Pancreas (tissue), 10 donors: ENCODE measurements at places on chromosomes 16 and 17. TPM values are rescaled to one million over a fixed set of nuclear protein-coding genes. Genes with fewer than 3 reads are reported as not detected.

DNA sequence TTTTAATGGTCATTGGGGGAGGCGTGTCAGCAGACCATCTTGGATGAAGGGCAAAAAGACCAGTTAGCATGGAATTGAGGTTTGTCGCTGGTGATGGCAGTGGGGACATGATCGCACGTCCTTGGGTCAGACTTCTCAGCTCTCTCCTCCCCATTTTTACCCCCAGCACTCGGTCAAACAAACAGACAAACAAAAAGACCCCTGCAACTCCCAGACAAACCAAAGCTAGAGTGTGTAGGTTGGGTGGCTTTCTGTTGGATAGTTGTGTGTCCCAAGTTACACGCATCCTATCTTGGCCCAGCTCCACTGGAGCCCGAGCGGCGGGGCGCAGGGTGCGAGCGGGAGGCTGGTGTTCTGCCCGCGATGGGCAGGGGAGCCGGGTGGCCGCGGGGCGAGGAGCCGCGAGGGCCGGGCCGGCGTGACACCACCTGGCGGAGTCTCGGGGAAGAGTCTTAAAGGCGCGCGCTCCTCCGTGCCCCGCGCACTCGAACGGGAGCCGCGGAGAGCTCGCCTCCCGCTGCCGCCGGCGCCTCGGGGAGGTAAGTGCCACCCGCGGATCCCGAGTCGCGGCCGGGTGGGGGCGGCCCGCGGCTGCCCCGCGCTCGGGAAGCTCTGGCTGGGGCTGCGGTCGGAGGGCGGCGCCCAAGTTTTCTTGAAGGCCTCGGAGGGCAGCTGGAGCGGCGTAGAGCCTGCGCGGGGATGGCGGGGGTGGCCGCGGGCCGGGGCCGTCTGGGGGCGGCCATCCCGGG lies 18.5 kb upstream of the NTN1 start:
- peak overlapping the region; percentile 42 for H3K4me3 ChIP-seq
- no peak for DNase-seq
- no peak overlapping the region for H3K27ac ChIP-seq
- H3K4me1 ChIP-seq = peaks cover 4% of the 10 kb centered on the region

DNA sequence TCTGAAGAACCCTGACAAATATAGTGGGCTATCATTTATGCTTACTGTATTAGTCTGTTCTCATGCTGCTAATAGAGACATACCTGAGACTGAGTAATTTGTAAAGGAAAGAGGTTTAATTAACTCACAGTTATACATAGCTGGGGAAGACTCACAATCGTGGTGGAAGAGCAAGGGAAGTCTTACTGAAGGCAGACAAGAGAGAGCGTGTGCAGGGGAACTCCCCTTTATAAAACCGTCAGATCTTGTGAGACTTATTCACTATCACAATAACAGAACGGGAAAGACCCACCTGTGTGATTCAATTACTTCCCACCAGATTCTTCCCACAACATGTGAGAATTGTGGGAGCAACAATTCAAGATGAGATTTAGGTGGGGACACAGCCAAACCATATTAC lies 526.8 kb upstream of the GOT2 start:
- no peak overlapping the region for H3K27ac ChIP-seq
- H3K27me3 ChIP-seq = no peaks in the 10 kb centered on the region
- no peaks in the 10 kb centered on the region for H3K36me3 ChIP-seq
- no peak overlapping the region for H3K4me3 ChIP-seq

DNA sequence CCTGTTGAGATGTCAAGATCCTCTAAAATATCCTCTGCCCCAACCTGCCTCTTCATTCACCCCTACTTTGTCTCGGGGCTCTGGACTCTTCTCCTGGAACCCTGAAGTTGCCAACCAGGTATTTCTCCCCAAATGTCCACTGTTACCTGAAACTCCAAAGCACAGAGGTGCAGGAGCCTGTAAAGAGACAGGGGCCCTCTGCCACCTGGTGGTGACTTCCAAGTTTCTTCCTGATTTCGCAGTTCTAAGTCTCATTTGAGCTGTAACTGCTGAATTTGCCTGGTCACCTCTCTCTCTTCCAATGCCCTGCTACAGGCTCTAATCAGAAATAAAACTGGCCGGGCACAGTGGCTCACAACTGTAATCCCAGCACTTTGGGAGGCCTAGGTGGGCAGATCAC lies 77.1 kb upstream of the RCVRN start:
- H3K4me3 ChIP-seq = no peak overlapping the region
- no peaks in the 10 kb centered on the region for H3K27me3 ChIP-seq
- no peak overlapping the region for H3K27ac ChIP-seq
- DNase-seq = no peak

DNA sequence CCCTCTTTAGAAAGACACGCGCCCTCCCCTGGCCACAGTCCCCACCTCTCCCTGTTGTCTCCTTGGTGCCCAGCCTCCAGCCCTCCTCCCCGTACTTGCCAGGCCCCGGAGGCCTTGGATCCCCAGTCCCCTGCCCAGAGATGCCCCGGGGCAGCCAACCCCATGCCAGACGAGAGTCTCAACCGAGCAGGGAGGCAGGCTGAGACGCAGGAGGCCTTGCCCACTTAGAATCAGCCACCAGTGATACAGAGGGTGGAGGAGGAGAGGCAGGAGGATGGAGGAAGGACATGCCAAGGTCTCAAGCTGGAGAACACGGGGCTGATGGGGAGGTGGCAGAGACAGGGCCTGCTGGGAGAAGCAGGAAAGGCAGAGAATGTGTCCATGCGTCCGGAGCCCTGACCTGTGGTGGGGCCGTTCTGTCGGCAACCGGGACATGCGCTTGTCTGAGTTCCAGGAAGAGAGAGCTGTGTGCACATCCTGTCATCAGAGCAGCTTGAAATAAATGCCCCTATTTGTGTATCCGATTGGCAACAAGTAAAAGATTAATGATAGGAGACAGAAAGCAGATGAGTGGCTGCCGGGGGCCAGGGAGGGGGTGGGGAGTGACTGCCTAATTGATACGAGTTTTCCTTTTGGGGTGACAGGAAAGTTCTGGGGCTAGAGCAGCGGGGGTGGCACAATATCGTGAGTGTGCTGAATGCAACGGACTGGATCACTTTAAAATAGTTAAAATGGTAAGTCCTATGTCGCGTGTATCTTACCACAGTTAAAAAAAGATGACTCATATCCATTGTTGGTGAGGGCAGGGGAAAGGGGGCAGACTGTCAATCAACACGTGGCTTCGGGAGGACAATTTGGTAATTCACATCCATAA lies 44.7 kb upstream of the MEAK7 start:
- H3K27me3 ChIP-seq = no peaks in the 10 kb centered on the region
- no peak overlapping the region for H3K4me3 ChIP-seq
- no peaks in the 10 kb centered on the region for H3K36me3 ChIP-seq
- no peaks in the 10 kb centered on the region for H3K4me1 ChIP-seq
- no peak overlapping the region for H3K27ac ChIP-seq

GRCh38 chr16:66677836-66678235 lies 18.7 kb downstream of the CMTM4 start:
- H3K4me3 ChIP-seq = no peak overlapping the region
- no peak overlapping the region for H3K27ac ChIP-seq
- no peaks in the 10 kb centered on the region for H3K36me3 ChIP-seq
- no peaks in the 10 kb centered on the region for H3K4me1 ChIP-seq

GRCh38 chr17:82330322-82331239 lies 3.0 kb downstream of the SECTM1 start:
- peaks cover 20% of the 10 kb centered on the region for H3K4me1 ChIP-seq
- H3K36me3 ChIP-seq = no peaks in the 10 kb centered on the region
- no peak for DNase-seq
- H3K4me3 ChIP-seq = no peak overlapping the region
- no peak overlapping the region for H3K27ac ChIP-seq

DNA sequence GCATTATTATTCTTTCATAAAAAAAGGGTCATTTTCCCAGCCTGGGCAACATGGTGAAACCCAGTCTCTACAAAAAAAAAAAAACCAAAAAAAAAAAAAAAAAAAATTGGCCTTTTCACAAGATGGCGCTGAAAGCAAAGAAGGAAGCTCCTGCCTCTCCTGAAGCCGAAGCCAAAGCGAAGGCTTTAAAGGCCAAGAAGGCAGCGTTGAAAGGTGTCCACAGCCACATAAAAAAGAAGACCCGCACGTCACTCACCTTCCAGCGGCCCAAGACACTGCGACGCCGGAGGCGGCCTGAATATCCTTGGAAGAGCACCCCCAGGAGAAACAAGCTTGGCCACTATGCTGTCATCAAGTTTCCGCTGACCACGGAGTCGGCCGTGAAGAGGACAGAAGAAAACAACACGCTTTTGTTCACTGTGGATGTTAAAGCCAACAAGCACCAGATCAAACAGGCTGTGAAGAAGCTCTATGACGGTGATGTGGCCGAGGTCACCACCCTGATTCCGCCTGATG lies 4.9 kb upstream of the PGAP6 start:
- H3K36me3 ChIP-seq = no peaks in the 10 kb centered on the region
- no peaks in the 10 kb centered on the region for H3K27me3 ChIP-seq
- peaks cover 4% of the 10 kb centered on the region for H3K4me1 ChIP-seq
- H3K27ac ChIP-seq = no peak overlapping the region
- DNase-seq = no peak

- H3K27ac ChIP-seq = no peak overlapping the region
- no peaks in the 10 kb centered on the region for H3K4me1 ChIP-seq
- no peak for DNase-seq
- H3K27me3 ChIP-seq = no peaks in the 10 kb centered on the region
- H3K4me3 ChIP-seq = no peak overlapping the region
Observed at GRCh38 chr17:58530655-58531054, 16.2 kb upstream of the MTMR4 start.

- H3K4me3 ChIP-seq = peak overlapping the region; percentile 87
- H3K36me3 ChIP-seq = no peaks in the 10 kb centered on the region
- H3K27ac ChIP-seq = peak overlapping the region; percentile 94
- H3K4me1 ChIP-seq = peaks cover 18% of the 10 kb centered on the region
Observed at GRCh38 chr17:81393684-81394376, 1.4 kb upstream of the BAHCC1 start.

DNA sequence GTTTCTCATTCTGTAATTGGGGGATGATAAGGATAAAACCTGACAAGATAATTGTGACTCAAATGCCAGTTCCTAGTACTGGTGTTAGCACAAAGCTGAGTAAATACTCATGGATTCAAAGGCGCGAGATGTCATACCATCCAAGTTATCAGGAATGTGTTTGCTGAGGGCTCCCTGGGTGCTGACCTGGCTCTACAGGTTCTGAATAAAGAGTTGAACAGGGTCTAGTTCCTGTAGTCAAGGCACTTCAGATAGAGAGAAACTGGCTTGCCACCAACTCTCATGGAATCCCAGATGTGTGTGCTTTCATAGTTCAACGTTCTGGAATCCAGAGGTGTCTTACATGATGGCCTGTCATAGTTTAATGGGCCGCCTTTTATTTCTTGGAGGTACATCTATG lies 141.6 kb downstream of the PRKCA start:
- no peaks in the 10 kb centered on the region for H3K27me3 ChIP-seq
- peaks cover 9% of the 10 kb centered on the region for H3K4me1 ChIP-seq
- H3K36me3 ChIP-seq = no peaks in the 10 kb centered on the region
- no peak overlapping the region for H3K27ac ChIP-seq
- DNase-seq = no peak

GRCh38 chr16:20624882-20625807 lies 49.0 kb upstream of the ACSM2B start:
- H3K4me1 ChIP-seq = no peaks in the 10 kb centered on the region
- no peak overlapping the region for H3K27ac ChIP-seq
- no peaks in the 10 kb centered on the region for H3K36me3 ChIP-seq
- H3K4me3 ChIP-seq = no peak overlapping the region
- no peak for DNase-seq

DNA sequence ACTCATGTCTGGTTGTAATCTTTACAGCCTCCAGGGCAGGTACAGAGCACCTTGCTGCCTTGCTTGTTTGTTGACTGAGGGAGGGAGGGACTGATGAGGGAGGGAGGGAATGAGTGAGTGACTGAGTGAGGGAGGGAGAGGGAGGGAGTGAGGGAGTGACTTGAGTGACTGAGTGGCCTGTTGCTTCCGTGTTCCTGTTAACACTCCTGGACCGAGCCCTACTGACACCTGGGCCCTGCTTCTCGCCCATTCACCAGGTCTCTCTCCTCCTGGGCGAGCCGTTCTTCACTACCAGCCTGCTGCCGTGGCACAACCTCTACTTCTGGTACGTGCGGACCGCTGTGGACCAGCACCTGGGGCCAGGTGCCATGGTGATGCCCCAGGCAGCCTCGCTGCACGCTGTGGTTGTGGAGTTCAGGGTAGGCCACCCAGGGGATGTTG lies 41.2 kb downstream of the PRMT7 start:
- no peak overlapping the region for H3K4me3 ChIP-seq
- H3K4me1 ChIP-seq = no peaks in the 10 kb centered on the region
- H3K27ac ChIP-seq = no peak overlapping the region
- H3K27me3 ChIP-seq = no peaks in the 10 kb centered on the region

DNA sequence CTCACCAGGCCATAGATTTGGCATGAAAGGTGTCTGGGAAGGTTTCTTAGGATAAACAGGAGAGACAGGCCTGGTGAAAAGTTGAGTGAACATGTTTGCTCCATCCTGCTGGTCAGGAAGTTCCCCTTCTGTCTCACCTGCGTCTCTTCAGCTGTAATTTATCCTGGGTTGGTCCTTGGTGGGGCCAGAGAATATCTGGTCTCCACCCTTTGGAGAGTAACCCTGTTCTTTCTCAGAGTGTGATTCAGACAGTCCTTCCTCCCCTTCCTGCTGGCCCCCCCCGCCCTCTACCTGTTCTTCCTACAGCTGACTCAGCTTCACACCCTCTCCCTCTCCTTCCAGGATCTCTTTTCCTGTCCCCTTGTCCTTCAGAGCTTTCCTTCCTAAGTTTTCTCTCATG lies 17.1 kb downstream of the MINK1 start:
- peaks cover 4% of the 10 kb centered on the region for H3K4me1 ChIP-seq
- no peak overlapping the region for H3K4me3 ChIP-seq
- H3K27me3 ChIP-seq = no peaks in the 10 kb centered on the region
- DNase-seq = no peak
- no peaks in the 10 kb centered on the region for H3K36me3 ChIP-seq
- H3K27ac ChIP-seq = no peak overlapping the region

GRCh38 chr17:1206026-1206777 lies 26.4 kb upstream of the ABR start:
- no peak overlapping the region for H3K27ac ChIP-seq
- H3K4me1 ChIP-seq = no peaks in the 10 kb centered on the region

Gene ZSCAN32
- total RNA-seq = 6.9 TPM

Gene GCGR
- total RNA-seq = 1.5 TPM

Gene NUDT16L1
- 13.6 TPM for total RNA-seq

Gene ZNF598
- total RNA-seq = 93.6 TPM

Gene RASD1
- total RNA-seq = 5.8 TPM

Gene SLC43A2
- total RNA-seq = 2.6 TPM

Gene RAB11FIP4
- 42.7 TPM for total RNA-seq

Gene BRCA1
- total RNA-seq = 2.9 TPM
